ENCODE measurements at places on chromosomes 3 and 15.

- no peak for DNase-seq
These were observed 536 bp downstream of the SNAPC5 start for GRCh38 chr15:66496951-66497501.

- DNase-seq = no peak
These were observed 193.1 kb downstream of the OTOL1 start for GRCh38 chr3:161689584-161690298.

DNA sequence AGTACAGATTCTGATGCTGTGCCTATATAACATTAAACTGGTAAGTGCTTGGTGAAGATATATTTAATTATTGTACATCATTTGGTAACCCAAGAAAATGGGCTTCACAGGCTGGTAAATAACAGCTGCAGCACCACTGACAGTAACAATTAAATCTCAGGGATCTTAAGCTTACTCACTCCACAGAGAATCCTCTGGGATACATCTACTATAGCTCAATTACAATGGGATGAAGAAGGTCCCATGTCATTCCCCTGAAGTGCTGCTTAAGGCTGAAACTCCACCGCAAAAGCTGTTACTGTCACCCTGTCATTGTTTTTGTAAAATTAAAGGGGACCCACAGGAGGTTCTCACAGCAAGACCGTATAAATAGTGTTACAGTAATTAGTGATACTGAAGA lies 153.0 kb downstream of the IMPG2 start:
- no peak for DNase-seq

DNA sequence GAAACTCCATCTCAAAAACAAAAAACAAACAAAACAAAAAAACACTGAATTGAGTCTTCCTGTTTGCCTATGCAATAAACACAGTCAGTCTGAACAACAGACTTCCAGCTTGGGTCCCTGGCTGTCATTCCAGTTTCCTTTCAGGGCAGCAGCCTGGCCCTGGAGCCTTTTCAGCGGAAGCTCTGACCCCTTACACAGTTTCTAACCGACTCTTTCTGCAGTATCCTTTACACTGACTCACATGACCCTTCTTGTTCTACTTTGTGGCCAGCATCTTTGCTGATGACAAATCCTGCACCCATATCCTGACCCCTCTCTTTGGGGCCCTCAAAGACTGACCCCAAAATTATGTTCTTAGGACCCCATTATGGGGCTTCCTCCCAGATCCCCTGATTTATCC lies 38.3 kb upstream of the INO80 start:
- DNase-seq = no peak

DNA sequence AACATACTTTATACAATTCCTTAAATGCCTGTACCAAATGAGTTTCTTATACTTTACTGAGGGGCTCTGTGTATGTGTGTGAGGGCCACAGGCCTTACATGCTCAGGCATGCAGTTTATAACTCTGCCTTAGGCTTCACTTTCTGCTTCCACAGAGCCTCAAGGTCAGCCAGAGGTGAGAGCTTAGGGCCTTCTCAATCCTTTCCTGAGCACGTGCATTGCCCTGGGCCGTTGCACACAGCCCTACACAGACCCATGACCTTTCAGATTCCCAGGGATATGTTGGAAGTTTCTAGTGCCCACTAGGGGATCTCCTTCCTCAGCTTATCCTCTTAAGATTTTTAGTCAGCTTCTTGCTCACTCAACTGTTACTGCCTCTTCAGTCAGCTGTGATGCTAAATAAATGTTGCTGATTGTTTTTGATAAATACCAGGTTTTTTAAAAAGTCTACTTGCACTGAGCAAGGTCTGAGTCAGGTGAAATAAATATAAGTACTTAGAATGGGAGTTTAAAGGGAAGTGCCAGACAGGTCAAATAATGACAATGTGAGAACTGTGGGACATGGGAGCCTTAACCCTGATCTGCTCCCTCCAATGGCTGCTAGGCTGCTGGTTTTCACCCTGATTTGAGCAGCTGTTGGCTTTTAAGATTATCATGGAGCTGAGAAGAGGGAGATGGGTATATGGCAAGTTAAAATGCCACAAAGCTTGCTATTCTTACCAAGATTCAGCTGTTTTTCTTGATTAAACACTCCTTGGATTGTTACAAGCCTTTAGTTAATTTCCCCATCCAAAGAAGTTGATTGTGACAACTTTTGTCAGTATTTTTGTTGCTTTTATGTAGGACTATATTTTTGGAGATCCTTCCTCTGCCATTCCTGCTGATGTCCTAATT lies 169.5 kb downstream of the PLD1 start:
- DNase-seq = no peak

- no peak for DNase-seq
These were observed 12.2 kb upstream of the RFC4 start for GRCh38 chr3:186818516-186818915.

DNA sequence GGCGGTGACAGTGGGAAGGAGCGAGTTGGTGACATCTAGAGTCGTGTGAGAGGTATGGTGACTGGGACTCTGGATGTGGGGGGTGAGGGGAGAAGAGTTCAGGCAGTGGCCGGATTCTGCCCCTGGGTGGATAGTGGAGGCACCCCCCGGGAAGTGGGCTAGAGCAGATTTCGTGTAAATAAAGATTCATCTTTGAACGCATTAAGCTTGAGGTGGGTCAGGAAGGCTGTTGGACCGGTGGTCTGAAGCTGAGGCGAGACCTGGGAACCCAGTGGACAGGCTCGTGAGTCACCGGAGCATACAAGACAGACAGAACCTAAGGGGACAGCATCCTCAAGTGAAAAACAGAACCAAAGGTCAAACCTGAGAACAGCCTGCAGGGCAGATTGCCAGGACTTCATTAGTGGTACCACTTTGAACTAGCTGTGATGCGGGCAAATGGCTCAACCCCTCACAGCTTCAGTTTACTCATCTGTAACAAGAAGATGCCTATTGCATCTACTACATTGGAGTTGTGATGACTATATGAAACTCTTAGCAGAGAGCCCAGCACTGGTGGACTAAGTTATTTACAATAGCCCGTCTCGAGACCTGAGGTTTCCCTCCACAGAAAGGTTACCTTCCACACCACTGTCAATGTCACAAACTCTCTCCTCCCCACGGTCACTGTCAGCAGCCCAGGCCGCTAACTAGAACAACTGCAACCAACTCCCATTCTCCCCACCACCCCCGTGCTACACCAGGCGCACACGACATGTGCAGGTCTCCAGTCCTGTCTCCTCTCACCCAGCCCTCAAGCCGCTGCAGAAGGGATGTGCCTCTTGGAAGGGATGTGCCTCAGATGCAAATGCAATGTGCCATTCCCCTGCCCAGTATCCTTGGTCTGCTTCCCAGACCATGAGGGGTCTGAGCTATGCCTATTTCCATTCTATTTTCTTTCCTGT lies 901 bp upstream of the CLN6 start:
- no peak for DNase-seq

DNA sequence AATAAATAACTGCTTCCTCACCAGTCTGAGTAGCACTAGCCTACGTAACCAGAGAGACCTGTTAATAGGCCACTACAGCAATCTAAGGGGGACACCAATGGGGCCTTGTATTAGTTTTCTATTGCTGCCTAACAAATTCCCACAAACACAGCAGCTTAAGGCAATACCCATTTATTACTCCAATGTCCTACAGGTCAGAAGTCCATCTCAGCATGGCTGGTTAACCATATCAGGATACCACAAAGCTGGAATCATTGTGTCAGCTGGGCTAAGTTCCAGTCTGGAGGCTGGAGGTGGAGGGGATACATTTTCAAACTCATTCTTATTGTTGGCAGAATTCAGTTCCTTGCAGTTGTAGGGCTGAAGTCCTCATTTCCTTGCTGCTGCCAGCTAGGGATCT lies 331.9 kb downstream of the ULK4 start:
- DNase-seq = no peak

- DNase-seq = no peak
These were observed 59.7 kb upstream of the MBNL1 start for GRCh38 chr3:152209060-152209459.

DNA sequence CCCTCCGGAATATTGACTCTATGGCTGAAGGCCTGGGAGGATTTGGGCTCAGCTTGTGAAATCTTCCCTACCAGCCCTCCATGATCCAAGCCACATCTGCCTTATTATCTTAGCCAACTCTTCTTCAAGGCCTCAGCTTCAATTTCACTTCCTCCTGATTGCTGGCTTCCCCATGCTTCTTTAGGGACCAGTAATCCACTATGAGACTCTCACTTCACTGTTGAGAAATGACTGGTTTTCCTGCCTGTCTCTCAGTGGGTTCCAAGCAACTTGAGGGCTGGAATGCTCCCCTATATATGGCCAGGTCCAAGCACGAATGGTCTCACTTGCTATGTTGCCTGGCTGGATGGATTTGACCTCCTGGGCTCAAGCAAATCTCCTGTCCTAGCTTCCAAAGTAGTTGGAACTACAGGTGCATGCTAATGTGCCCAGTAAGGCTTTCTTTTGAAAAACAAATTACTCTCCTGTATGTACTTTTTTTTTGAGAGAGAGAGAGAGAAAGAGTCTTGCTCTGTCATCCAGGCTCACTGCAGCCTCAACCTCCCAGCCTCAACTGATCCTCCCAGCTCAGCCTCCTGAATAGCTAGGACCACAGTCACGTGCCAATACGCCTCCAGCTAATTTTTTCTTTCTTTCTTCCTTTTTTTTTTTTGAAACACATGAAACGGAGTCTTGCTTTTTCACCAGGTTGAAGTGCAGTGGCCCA lies 7.9 kb upstream of the PIK3CB start:
- no peak for DNase-seq

DNA sequence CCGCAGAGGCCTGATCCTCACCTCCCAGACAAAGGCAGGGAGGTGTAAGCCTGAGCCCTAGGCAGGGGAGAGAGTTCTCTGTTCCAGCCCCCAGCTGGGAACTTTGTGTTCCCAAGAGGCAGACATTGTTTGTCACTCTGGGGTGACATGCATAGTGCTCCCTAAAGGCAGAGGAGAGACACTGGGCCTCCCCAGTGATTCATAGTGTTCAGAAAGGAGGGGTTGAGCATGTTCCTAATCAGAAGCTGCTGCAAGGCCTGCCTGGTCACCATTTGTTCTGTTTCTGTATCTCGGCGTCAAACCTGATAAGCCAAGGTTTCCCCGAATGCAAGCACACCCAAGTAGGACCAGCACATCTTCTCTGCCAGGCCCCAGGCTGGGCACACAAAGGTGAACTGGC lies 24.0 kb upstream of the SLC6A6 start:
- no peak for DNase-seq

GRCh38 chr3:31027191-31027761 lies 132.8 kb upstream of the GADL1 start:
- DNase-seq = no peak

DNA sequence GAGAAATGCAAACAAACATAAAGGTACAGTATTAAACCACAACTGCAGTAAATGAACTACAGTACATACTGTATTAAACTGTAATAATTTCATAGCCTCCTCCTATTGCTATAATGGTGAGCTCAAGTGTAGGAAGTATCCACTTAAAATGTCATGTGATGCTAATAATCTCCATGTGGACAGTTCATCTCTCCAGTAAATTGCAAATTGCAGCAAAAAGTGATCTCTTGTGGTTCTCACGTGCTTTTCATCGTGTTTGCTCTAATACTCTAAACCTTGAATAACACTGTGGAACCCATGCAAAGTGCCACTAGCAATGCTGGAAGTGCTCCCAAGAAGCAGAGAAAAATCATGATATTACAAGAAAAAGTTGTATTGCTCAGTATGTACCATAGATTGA lies 9.2 kb upstream of the FNDC3B start:
- DNase-seq = no peak

DNA sequence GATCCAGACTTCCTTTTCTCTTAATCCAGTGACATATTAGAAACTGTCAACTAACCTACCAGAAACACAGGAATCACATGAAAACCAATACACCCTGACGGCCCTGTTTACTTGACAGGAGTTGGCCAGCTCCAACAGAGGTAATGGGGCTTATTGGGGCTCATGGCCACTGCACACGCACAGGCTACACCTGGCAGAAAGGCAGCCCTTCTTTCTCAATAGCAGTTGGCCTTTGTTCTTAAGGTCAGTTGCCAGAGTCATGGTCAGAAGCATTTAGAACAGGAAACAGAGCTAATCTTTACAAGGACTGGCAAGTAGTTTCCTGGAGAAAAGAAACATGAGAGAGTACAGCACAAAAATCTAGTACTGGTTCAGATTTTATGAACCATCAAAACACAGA lies 181.8 kb downstream of the MAGI1 start:
- no peak for DNase-seq

- no peak for DNase-seq
These were observed 784.0 kb downstream of the ZPLD1 start for GRCh38 chr3:103218793-103219192.

DNA sequence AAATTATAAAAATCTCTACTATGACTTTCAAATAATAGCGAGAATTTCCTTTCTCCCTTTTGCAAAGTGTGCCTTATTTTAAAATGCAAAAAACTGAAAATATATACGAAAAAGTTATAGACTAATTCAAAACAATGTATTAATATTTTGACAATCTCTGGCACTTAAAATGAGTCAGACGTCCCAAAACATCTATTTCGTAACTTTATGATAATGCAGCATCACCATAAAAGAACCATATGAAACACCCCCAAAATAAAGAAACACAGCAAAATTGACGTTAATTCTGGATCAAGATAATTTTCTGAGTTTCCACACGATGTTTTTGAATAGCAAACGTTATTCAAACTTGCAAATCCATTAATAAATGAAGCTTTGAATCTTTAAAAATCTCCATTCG lies 1.0 kb downstream of the COPS2 start:
- DNase-seq = no peak

DNA sequence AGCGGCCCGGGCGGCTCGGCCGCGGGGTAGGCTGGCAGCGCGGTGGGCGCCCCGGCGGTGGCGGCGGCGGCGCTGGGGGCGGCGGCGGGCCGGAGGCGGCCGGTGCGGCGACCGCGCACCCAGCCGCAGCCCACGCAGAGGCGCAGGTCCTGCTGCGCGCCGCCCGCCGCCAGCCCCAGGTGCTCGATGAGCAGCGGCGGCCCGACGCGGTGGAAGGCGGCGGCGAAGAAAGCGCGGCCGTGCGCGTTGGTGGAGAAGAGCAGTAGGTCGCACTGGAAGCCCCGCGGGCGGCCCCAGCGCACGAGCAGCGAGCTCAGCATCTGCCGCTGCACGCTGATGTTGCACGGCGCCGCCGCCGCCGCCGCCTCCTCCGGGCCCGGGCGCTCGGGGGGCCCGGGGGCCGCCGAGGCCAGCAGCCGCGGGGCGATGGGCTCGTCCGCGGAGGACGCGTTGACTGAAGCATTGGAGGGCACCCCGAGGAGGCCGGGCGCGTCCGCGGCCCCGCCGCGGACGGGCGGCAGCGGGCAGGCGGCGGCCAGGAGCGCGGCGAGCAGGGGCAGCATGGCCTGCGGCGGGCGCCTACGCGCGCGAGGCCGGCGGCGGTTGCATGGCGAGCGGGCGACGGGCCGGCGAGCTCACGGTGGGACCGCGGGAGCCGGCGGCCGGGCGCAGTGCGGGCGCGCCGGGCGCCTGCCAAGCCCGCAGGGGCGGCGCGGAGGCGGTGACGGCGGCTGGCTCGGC lies 452 bp downstream of the TMEM158 start:
- peak; percentile 26 for DNase-seq

- DNase-seq = no peak
These were observed 1.4 kb upstream of the PRKCI start for GRCh38 chr3:170220871-170221270.

DNA sequence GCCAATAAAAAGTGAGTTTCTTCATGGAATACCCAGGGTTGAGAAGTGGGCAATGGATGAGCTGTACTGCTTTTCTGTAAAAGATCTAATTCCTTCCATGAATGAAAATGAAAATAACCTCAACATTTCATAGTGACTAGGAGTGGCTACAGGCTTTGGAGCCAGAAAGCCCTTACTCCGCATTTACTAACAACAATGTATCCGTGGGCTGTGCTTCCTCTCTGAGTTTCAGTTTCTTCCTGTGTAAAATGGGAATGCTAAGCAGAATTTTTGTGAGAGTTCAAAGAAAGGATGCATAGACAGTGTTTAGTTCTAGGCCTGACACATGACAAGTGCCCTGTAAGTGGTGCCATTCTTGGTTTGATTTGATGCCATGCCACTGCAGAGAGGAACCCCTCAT lies 47.5 kb upstream of the TM4SF1 start:
- DNase-seq = no peak
